Thyroid gland (tissue), 4 donors: ENCODE measurements at places on chromosomes 3 and 15. TPM values are rescaled to one million over a fixed set of nuclear protein-coding genes. Genes with fewer than 3 reads are reported as not detected.
A peak's percentile ranks its signal among the peaks of the same experiment; 100 is the strongest.

DNA sequence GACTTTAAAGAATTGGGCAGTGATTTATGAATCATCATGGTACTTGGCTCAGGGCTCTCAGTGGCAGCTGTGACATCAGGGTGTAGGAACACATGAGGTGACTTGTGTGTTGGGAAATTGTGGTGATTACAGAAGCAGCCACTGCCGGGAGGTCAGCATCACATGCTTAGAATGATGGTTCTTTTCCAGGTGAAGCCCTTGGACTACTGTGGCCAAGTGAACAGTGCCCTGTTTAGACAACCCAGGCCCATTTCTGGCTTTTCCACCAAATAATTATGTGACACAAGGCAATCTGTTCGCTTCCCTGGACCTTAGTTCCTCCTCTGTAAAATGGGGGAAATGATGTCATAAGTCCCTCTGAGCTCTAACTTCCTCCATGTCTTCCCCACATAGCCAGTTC, 139.7 kb upstream of the ROPN1 start:
- no peak overlapping the region for H3K4me3 ChIP-seq
- H3K27me3 ChIP-seq: no peaks in the 10 kb centered on the region
- no peak overlapping the region for H3K27ac ChIP-seq
- DNase-seq: no peak
- no peaks in the 10 kb centered on the region for H3K4me1 ChIP-seq

PAQR5 gene
- 0.42 TPM for total RNA-seq

DNA sequence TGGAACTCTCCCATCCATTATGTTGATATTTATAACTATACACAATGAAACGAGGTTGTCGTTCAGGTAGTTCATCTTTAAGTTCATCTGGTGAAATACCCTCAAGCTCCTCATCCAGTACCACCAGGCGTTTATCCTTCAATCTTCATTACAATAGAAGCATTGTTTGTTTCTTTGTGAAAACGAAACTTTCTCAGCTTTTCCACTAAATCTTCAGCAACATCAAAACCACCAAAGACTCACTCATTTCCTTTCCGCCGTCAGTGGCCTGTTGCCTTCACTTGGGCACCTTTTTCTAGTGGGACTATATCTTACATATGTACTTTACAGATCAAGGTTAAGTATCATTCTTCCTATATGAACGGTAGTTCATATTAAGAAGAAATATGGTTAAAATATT, 44.1 kb upstream of the TFG start:
- H3K4me3 ChIP-seq: no peak overlapping the region
- H3K27ac ChIP-seq: no peak overlapping the region
- H3K36me3 ChIP-seq: no peaks in the 10 kb centered on the region

DNA sequence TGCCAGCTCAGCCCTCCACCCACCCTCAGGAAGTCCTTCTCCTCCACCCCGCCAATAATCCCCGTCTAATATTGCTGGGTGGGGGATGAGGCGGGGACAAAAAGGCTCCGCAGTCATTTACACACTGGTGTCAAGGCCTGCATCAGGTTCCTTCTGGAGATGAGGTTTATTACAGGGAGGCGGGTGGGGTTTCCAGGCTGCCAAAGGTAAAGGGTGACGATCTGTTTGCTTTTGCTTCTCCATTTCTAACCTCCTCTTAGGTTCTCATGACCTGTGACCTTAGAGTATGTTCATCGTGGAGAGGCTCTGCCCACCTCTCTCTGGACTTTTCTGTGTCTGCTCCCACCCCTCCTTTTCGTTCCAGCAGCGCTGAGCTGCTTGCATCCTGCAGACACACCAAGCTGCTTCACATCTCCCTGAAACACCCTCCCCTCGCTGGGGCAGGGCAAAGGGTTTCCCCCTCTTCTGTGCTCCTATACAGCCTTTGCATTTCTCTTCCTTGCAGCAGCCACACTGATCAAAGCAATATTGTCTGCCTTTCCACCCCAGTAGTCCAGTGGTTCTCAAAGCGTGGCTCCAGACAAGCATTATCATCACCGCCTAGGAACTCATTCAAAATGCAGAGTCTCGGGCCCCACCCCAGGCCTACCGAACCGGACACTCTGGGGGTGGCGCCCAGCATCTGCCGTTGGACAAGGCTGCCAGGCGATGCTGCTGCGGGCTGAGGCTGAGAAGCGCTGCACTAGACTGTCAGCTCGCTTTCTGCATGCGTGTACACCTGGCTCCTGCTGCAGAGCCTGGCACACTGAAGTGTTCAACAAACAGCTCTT, 26.6 kb downstream of the CA12 start:
- H3K4me1 ChIP-seq: no peaks in the 10 kb centered on the region
- no peaks in the 10 kb centered on the region for H3K36me3 ChIP-seq
- no peak for DNase-seq
- no peak overlapping the region for H3K4me3 ChIP-seq
- H3K27ac ChIP-seq: no peak overlapping the region
- no peaks in the 10 kb centered on the region for H3K27me3 ChIP-seq

MCTP2 gene
- total RNA-seq: 35.2 TPM

- DNase-seq: no peak
- peaks cover 9% of the 10 kb centered on the region for H3K4me1 ChIP-seq
- H3K27me3 ChIP-seq: no peaks in the 10 kb centered on the region
- no peak overlapping the region for H3K27ac ChIP-seq
Observed at GRCh38 chr3:64505419-64505818, 182.4 kb downstream of the ADAMTS9 start.

LRRC34 gene
- 6.4 TPM for total RNA-seq

- peaks cover 4% of the 10 kb centered on the region for H3K36me3 ChIP-seq
- H3K27me3 ChIP-seq: no peaks in the 10 kb centered on the region
- no peaks in the 10 kb centered on the region for H3K4me1 ChIP-seq
- DNase-seq: no peak
- no peak overlapping the region for H3K27ac ChIP-seq
Observed at GRCh38 chr3:48852151-48852550, 4.5 kb upstream of the PRKAR2A start.

DNA sequence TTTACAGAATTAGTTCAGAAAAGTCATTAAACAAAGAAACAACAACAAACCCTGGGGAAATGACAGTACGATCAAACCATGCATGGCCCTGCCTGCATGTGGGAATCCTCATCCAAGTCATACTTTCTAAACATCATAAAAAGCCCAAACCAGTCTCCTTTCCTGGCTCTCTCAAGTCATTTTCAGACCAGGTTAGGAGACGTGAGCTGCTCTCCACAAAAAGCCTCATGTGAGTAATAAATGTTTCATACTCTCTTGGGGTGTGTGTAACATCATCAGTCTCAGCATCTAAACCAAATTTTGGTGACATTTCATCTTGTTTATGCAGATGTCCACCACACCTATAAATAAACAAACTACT, 18.9 kb downstream of the GREM1 start:
- no peak overlapping the region for H3K4me3 ChIP-seq
- H3K27me3 ChIP-seq: no peaks in the 10 kb centered on the region
- no peaks in the 10 kb centered on the region for H3K36me3 ChIP-seq
- no peak overlapping the region for H3K27ac ChIP-seq

GRCh38 chr3:40718681-40719080, 193.9 kb downstream of the ZNF621 start:
- DNase-seq: no peak
- H3K27me3 ChIP-seq: no peaks in the 10 kb centered on the region
- no peak overlapping the region for H3K4me3 ChIP-seq
- no peak overlapping the region for H3K27ac ChIP-seq
- no peaks in the 10 kb centered on the region for H3K36me3 ChIP-seq

GRCh38 chr15:91294795-91295194, 194.7 kb downstream of the SV2B start:
- H3K4me3 ChIP-seq: no peak overlapping the region
- H3K27me3 ChIP-seq: no peaks in the 10 kb centered on the region
- no peaks in the 10 kb centered on the region for H3K36me3 ChIP-seq
- no peak for DNase-seq
- no peaks in the 10 kb centered on the region for H3K4me1 ChIP-seq

- no peaks in the 10 kb centered on the region for H3K36me3 ChIP-seq
- H3K4me3 ChIP-seq: no peak overlapping the region
- no peaks in the 10 kb centered on the region for H3K4me1 ChIP-seq
- H3K27me3 ChIP-seq: no peaks in the 10 kb centered on the region
- no peak overlapping the region for H3K27ac ChIP-seq
- no peak for DNase-seq
Observed at GRCh38 chr15:81955382-81956062, 90.3 kb downstream of the MEX3B start.

GRCh38 chr3:115903843-115904242, 280.5 kb downstream of the GAP43 start:
- no peak overlapping the region for H3K4me3 ChIP-seq
- no peaks in the 10 kb centered on the region for H3K27me3 ChIP-seq
- no peak for DNase-seq
- H3K27ac ChIP-seq: no peak overlapping the region
- H3K4me1 ChIP-seq: no peaks in the 10 kb centered on the region

DNA sequence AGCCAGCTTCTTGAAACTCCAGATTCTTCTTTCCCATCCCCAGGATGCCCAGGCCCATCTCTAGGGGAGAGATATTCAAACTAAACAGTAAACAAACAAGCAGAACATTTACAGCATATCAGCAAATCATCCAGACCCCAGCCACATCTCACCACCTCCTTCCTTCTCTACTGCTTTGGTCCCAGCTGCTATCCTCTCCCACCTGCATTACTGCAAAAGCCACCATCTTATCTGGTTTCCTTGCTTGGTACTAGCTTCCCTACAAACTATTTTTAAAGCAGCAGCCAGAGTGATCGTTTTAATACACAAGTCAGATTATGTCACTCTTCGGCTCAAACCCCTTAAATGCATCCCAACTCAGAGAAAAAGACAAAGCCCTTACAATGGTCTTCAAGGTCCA, 4.8 kb downstream of the LYSMD2 start:
- H3K4me3 ChIP-seq: no peak overlapping the region
- DNase-seq: no peak
- peaks cover 15% of the 10 kb centered on the region for H3K4me1 ChIP-seq
- H3K27me3 ChIP-seq: no peaks in the 10 kb centered on the region
- no peaks in the 10 kb centered on the region for H3K36me3 ChIP-seq
- no peak overlapping the region for H3K27ac ChIP-seq

GADL1 gene
- total RNA-seq: not detected

GRCh38 chr3:179182902-179183301, 34.7 kb downstream of the PIK3CA start:
- no peak overlapping the region for H3K4me3 ChIP-seq
- no peak for DNase-seq
- no peaks in the 10 kb centered on the region for H3K27me3 ChIP-seq
- peaks cover 22% of the 10 kb centered on the region for H3K4me1 ChIP-seq
- H3K27ac ChIP-seq: no peak overlapping the region

AMOTL2 gene
- 76.0 TPM for total RNA-seq

- H3K4me3 ChIP-seq: peak overlapping the region; percentile 18
- peak overlapping the region; percentile 86 for H3K27ac ChIP-seq
- no peaks in the 10 kb centered on the region for H3K36me3 ChIP-seq
- H3K27me3 ChIP-seq: no peaks in the 10 kb centered on the region
- peaks cover 20% of the 10 kb centered on the region for H3K4me1 ChIP-seq
- peak; percentile 77 for DNase-seq
Observed at GRCh38 chr3:63912768-63913588, 795 bp upstream of the SCAANT1 start.

- H3K27me3 ChIP-seq: no peaks in the 10 kb centered on the region
- H3K4me1 ChIP-seq: peaks cover 15% of the 10 kb centered on the region
- H3K4me3 ChIP-seq: no peak overlapping the region
- no peak overlapping the region for H3K27ac ChIP-seq
Observed at GRCh38 chr3:138797508-138798038, 37.2 kb downstream of the PIK3CB start.

DNA sequence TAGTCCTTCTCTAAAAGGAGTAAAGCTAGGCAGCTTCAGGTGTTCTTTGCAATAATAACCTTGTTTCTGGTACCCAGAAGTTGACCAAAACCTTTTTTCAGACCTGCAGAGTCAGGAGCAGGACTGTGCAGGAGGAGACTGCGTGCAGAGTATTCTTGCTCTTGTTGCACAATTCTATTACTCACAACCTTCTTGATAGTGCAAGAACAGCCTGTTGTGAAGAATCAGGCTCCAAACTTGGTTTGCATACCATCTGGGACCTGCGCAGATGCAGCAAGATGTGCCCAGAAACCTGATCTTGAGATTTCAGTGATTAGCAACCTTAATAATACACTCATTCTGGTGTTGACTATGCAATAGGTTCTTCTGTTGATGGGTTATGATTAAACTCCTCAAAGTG, 111.9 kb downstream of the ATG7 start:
- H3K27ac ChIP-seq: no peak overlapping the region
- no peaks in the 10 kb centered on the region for H3K36me3 ChIP-seq
- H3K27me3 ChIP-seq: no peaks in the 10 kb centered on the region
- H3K4me1 ChIP-seq: no peaks in the 10 kb centered on the region
- no peak overlapping the region for H3K4me3 ChIP-seq

DNA sequence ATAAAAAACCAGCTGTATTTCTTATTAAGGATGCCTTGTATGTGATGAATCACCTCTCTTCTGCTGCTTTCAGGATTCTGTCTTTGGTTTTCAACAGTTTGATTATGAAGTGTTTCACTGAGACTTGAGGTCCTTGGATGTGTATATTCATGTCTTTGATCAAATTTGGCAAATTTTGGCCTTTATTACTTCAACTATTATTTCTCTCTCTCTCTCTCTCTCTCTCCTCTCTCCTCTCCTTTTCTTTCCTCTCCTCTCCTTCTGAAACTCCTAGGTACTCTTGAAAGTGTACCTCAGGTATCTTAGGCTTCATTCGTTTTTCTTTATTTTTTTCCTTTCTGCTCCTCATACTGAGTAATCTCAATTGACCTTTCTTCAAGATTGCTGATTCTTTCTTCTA, 43.3 kb downstream of the LSM3 start:
- no peak overlapping the region for H3K4me3 ChIP-seq
- no peak overlapping the region for H3K27ac ChIP-seq
- H3K36me3 ChIP-seq: no peaks in the 10 kb centered on the region

GRCh38 chr3:142857056-142857455, 31.8 kb downstream of the PCOLCE2 start:
- H3K27ac ChIP-seq: no peak overlapping the region
- no peaks in the 10 kb centered on the region for H3K4me1 ChIP-seq
- no peaks in the 10 kb centered on the region for H3K36me3 ChIP-seq
- DNase-seq: peak; percentile 7
- no peaks in the 10 kb centered on the region for H3K27me3 ChIP-seq
- H3K4me3 ChIP-seq: no peak overlapping the region

GRCh38 chr3:58657036-58657520, 9.5 kb downstream of the FAM3D start:
- no peak overlapping the region for H3K4me3 ChIP-seq
- H3K27ac ChIP-seq: no peak overlapping the region
- peaks cover 13% of the 10 kb centered on the region for H3K4me1 ChIP-seq
- no peaks in the 10 kb centered on the region for H3K27me3 ChIP-seq

GRCh38 chr3:45537970-45538640, 56.4 kb upstream of the LIMD1 start:
- H3K27me3 ChIP-seq: no peaks in the 10 kb centered on the region
- peak overlapping the region; percentile 27 for H3K27ac ChIP-seq
- no peaks in the 10 kb centered on the region for H3K36me3 ChIP-seq
- no peak overlapping the region for H3K4me3 ChIP-seq
- peaks cover 11% of the 10 kb centered on the region for H3K4me1 ChIP-seq
- peak; percentile 14 for DNase-seq

- DNase-seq: no peak
- no peaks in the 10 kb centered on the region for H3K27me3 ChIP-seq
- no peaks in the 10 kb centered on the region for H3K36me3 ChIP-seq
Observed at GRCh38 chr15:67180035-67180434, 74.4 kb downstream of the AAGAB start.

GRCh38 chr15:40233727-40234577, 4.9 kb upstream of the PAK6 start:
- no peak for DNase-seq
- H3K27ac ChIP-seq: no peak overlapping the region
- no peak overlapping the region for H3K4me3 ChIP-seq
- peaks cover 6% of the 10 kb centered on the region for H3K4me1 ChIP-seq
- H3K36me3 ChIP-seq: no peaks in the 10 kb centered on the region

GRCh38 chr15:44695294-44695693, 15.8 kb downstream of the PATL2 start:
- H3K36me3 ChIP-seq: no peaks in the 10 kb centered on the region
- no peak for DNase-seq
- H3K27ac ChIP-seq: no peak overlapping the region
- no peak overlapping the region for H3K4me3 ChIP-seq
- H3K4me1 ChIP-seq: no peaks in the 10 kb centered on the region
